ENCODE measurements at places on chromosomes 5 and 9. TPM values are rescaled to one million over a fixed set of nuclear protein-coding genes. Genes with fewer than 3 reads are reported as not detected.

CNTFR gene
- not detected for total RNA-seq

DNA sequence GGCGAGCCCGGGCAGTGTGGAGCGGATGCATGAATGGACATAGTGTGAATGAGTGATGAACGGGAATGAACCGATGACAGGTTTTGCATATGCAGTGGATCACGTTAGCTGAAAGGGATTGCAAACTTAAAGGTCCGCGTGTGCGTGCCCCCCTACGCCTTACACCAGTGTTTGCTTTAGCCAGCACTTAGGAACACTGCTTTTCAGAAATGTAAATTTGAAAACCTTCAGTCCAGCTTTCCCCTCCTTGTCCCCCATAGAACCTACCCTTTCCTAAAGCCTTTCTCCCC is 692 bp downstream of the PSAT1 start:
- DNase-seq: no peak

- DNase-seq: peak; percentile 73
Measured at GRCh38 chr9:70924895-70925547, 196.4 kb downstream of the TRPM3 start.

DNA sequence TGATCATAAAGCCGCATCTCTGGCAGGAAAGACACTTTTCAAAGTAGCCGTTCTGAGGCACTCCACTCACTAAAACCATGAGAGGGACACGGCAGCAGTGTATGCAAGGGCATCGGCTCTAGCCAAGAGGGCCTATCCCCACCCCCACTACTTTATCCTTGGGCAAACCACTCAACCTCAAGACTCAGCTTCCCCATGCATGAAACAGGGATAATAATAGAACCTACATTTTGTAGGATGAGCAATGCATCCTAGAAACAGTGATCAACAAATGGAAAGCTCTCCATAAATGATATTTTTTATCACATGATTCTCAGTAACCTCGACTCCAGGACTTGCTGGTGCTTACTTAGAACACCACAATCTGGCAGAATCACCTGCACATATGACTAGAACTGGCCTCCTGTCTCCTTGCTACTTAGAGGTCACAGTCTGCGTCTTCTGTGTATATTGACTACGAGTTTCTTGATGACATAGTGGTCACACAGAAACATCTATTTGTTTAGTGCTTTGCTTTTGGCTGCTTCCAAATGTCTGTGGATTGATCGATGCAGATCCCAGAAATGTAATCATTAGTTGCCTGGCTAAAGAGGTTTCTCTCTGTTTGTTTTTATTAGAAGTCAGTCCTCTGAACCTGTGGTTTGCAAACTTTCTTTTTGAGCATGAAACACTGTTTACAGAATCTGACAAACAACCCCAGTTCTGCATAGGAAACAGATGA is 102.1 kb downstream of the LHFPL2 start:
- no peak for DNase-seq

ZNF883 gene
- 1.7 TPM for total RNA-seq

MYORG gene
- 4.6 TPM for total RNA-seq

DNA sequence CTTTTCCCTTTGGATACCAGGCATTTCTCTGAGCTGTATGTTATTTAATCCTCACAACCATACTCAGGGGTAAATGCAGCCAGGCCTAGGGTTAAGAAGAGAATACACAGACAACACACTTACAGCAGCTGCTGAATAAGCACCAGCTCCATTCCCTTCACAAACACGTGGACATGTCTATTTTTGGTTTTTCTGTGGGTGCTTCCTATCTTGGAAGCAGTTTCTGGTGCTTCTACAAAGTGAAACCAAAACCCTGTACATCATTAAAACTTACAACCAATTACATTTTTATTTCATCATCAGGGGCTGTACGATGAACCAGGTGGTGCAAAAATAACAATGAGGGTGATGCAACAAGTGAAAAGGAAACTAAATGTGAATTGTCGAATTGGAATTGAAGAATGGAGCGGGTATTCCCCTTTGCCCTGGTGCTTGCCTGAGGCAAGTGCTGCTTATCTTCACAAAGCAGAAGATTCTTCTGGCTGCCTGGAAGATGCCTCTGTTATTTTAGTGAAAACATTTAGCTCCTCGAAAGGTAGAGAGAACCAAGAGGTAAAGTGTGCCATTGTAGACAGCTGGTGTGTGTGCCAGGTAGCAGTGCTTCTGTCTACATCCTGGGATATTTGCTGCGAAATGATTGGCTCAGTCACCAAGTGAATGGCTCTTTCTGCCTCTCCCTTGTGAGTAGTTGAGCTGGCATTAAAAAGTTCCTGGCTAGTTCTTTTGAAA is 18.6 kb upstream of the IFNB1 start:
- peak; percentile 72 for DNase-seq

ROR2 gene
- total RNA-seq: 44.3 TPM

DNA sequence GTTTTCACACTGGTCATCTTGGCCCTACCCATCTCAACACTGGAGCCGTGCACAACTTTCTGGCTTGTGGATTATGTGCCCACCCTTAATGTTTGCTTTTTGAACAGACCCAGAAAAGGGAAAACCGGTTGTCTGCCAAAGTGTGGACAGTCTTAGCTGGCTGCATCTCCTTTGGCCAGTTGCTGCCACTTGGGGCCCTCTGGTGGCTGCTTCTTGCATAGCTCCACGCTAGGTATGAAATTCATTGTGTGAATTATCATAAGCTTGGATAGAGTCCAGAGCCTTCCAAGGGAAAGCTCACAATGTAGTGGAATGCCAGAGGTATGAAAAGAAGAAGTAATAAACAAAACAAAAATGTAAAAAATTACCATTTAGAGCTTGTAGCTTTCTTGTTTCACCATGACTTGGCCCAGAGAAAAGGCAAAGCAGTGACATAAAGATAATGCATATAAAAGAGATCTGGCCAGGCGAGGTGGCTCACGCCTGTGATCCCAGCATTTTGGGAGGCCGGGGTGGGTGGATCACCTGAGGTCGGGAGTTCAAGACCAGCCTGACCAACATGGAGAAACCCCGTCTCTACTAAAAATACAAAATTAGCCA is 12.5 kb upstream of the SLC36A3 start:
- peak; percentile 74 for DNase-seq

- no peak for DNase-seq
Measured at GRCh38 chr9:121635300-121635876, 16.0 kb upstream of the DAB2IP start.

INSL4 gene
- 4.8 TPM for total RNA-seq

- DNase-seq: no peak
Measured at GRCh38 chr5:72841756-72842535, 25.5 kb downstream of the TNPO1 start.

- DNase-seq: peak; percentile 22
Measured at GRCh38 chr9:92718086-92719001, 46.3 kb downstream of the BICD2 start.

DNA sequence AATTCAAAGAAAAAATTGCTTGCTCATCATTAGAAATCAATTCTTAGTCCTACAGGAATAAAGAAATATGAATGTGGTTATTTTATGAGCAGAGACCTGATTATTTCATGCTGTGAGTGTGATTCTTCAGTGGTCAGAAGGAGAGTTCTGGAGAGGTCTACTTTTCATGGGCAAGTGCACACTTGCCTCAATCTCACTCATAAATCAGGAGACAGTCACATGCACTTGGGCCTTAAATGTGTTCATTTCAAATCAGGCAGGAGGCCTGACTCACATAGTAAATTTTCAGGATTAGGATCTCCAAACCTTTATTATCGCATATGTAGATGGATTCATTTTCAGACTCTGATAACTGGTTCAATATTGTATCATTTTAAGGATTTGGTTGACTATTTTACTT is 323.2 kb upstream of the CCNH start:
- no peak for DNase-seq

GRCh38 chr5:158724521-158725188 is 375.1 kb downstream of the EBF1 start:
- no peak for DNase-seq

GFM2 gene
- total RNA-seq: 31.1 TPM

GRCh38 chr5:20559845-20560244 is 571.8 kb upstream of the CDH18 start:
- no peak for DNase-seq

DNA sequence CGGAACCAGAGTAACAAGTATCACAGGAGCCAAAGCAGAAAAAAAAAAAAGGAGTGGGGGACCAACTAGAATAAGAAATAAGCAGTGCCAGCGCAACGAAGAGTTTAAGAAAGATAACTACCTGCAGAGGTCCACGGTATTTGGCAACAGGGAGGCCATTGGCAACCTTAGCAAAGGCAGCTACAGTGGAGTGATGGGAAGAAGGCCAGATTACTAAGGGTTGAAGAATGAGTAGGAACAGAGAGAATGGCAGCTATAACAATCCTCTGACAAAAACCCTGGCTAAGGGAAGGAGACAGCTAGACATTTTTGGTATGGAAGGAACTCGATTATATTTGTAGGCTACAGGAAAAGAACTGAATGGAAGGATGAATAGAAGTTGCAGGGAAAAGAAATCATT is 93.4 kb upstream of the DMAC1 start:
- DNase-seq: no peak

GRCh38 chr9:91991721-91992341 is 41.8 kb upstream of the ROR2 start:
- no peak for DNase-seq

GRCh38 chr5:14932902-14933469 is 61.4 kb upstream of the ANKH start:
- DNase-seq: no peak

DNA sequence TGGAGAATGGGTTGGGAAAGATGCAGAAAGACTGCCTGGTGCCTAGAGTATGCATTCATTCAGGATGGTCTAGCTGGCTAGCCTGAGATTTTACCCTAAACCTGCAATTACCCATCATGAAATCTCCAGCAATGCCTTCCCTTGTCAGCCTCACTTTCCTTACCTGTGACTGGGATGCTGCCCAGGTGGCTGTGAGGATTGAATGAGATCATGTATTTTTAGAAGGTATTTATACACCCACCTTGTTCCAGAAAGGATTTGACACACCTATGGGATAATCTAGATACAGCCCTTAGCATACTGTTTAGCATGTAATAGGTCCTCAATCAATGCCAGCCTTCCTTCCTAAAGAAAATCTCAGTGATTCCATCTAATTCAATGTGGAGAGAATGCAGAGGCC is 561.4 kb downstream of the CDK5RAP2 start:
- DNase-seq: no peak

CDKN2B gene
- 38.5 TPM for total RNA-seq

DNA sequence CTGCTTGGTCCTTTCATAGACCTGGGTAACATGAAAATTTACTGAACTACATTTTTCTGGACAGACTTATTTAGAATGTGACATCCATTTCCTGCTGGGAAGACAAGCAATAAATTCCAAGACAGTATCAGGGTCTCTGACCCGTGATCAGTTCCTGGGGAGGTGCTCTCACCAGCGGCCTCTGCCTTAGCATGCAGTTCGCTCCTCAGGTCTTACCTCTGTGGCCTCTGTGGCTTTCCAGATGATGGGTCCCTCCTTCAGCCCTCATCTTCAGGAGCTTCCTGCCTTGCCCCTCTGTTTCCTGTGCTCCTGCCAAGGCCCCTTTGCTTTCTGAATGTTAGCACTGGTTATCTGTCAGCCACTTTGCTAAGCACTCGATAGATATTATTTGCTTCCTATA is 66.4 kb downstream of the CMYA5 start:
- no peak for DNase-seq

GRCh38 chr5:82885627-82886389 is 191.4 kb downstream of the TMEM167A start:
- DNase-seq: peak; percentile 52

GRCh38 chr9:30774326-30774725 is 1610.1 kb upstream of the ACO1 start:
- DNase-seq: no peak

GRCh38 chr9:87095951-87096350 is 148.6 kb upstream of the GAS1 start:
- no peak for DNase-seq

DNA sequence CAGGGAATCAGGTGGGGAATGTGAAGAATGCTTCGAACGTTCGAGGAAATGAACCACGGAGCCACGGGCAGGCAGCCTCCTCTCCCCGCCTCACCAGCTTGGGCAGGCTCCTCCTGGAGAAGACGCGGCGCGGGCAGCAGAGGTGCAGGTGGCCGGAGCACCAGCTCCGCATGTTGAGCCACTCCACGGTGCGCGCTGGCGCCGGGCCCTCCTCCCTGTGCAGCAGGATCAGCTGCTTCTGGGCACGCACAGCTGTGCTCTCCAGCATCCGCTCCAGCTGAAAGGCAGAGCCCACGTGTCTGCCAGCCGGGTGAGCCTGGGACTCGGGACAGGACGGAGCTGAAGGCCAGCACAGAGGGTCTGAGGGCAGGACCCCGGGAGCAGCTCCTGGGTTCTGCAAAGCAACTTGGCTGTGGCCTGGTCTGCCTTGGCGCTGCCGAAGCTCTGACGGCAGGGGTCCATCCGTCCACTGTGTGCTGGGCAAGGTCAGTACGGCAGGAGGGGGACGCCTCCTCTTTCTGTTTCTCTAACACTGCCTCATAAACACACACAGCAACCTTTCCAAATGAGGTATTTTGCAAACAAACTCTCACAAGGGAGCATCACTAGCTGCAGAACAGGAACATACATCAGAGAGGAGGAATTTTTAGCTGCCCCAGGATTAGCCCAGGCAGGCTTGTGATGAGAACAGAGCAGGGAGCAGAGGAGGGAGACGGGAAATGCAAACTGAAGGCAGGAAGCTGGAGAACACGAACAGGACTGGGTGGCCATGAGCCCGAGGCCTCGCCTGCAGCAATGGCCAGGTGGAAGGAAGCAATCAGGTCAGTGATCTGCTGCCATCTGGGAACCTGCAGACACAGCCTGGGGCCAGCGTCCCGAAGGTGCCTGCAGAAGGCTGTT is 20.1 kb upstream of the NSMF start:
- DNase-seq: peak; percentile 32

PCDHA13 gene
- total RNA-seq: 2.6 TPM

DNA sequence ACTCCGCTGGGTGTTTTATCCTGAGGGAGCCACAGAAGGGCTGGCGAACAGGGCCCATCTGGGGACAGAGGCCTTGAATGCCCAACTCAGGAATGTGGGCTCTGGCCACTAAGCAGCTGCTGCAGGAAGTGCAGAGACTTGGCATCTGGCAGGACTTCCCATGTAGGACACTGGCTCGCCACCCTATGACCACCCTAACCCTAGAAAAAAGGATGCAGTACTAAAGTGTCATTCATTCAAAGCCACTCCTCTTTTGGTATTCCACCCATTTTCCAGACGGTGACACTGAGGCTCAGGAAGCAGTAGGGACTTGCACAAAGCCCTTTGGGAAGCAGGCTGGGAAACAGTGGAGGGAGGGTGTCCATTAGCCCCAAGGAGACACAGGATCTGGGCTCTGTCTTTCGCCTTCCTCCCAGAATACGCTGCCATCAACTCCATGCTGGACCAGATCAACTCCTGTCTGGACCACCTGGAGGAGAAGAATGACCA is 3.0 kb downstream of the BBLN start:
- DNase-seq: no peak

DNA sequence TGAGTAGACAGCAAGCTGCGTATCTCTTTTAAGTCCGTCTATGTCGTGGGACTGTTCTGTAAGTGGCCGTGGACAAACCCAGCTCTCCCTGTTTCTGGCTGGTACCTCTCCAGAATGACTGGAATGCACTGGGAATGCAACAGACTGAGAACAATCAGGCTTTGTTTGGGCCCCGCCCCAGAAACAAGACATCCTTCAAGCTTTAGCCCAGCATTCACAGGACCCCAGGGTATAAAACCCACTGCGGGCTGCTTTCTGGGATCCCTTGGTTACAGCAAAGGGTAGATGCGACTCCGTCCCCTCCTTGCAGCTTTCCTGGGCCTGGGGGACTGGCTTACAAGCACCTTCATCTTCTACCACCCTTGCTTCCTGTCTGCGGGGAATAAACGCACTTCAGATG is 45.6 kb upstream of the SPTLC1 start:
- no peak for DNase-seq

Data from umbilical cord (tissue), 2 donors.